ENCODE measurements at places on chromosomes 13 and 19.

DNA sequence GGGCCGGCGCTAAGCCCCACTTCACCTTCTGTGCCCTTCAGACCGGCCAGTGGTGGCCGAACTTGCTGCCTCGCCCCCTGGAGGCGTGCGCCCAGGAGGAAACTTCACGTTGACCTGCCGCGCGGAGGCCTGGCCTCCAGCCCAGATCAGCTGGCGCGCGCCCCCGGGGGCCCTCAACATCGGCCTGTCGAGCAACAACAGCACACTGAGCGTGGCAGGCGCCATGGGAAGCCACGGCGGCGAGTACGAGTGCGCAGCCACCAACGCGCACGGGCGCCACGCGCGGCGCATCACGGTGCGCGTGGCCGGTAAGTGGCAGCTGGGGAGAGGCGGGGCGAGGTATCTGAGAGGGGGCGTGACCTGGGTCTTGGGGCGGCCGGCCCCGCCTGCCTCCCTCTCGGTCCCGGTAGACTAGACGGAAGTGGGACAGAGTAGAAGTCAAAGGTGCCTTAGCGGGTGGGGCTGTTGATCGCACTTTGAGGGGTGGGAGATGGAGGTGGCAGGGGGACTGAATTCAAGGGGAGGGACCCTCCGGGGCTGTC is 5.6 kb downstream of the ICAM5 start:
- DNase-seq, result no peak

DNA sequence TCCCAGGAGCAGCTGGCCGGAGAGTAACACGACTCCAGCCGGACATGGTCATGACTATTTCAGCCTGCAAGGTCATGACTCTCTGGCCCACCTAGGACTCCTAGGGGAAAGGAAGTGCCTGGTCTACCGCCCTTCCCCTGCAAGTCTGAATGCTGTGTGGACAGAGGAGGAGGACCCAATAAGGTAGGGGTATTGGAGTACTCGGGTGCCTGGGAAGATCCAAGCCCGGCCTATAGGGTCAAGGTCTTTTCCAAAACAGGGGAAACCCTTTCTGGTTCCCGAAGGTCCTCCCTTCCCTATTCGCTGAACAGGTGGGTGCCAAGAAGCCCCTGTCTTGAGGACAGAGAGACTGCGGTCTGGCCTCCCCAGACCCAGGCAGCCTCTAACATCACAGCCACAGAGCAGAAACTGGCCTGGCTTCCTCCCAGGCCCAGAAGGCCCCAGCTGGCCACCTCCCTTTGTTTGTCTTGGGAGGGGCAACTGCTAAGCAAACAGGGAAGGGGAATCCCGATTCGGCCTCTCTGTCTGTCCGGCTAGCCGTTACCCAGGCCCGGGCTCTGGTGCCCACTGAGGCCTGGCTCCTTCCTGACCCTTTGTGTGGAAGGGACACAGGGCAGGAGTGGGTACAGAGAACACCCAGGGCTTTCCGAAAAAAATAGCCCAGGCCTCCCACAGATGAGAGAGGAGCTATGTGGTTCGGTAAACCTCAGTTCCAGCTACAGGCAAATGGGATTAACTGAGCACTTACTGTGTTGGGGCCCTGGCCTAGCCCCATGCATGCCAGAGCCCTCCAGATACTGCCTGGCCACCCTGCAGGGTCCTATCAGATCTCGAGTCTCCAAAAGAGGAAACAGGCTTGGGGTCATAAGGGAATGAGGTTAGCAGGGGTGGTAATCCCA is 5.2 kb upstream of the GRAMD1A start:
- DNase-seq, result no peak

DNA sequence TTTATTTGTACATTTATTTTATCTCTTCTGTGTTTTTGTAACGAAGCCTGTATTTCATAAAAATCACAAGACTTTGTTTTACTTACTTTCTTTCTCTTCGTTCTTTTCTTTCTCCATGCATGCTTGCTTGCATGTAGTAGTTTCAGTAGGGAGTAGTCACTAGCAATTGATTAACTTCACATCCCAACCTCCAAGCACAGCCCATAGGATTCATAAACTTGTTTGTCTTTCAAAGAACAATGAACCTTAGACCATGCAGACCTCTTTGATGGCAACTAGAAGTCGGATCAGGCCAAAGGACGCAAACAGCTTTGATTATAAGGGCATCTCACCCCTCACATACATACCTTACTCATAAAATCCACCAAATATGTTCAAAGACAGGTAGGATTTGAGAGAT is 3.1 kb upstream of the PRR20A start:
- DNase-seq, result no peak

DNA sequence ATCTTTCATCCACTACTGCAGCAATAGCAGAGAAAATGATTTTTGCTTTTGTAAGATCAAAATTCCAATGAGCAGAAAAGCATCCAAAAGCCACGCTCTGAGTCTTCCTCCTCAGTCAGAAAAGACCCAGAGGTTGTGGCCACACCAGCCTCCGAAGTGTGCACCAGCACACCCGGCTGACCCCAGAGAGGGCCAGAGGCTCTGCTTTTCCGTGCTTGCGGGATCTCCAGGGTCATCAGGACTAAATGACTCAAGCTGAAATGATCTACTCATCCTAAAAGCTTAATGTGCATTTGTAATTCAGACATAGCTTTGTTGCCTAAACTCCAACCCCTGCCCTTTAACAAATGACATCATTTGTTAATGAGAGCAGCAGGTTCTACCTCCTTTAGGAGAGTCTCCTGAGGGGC is 16.5 kb downstream of the RXFP2 start:
- DNase-seq, result no peak

DNA sequence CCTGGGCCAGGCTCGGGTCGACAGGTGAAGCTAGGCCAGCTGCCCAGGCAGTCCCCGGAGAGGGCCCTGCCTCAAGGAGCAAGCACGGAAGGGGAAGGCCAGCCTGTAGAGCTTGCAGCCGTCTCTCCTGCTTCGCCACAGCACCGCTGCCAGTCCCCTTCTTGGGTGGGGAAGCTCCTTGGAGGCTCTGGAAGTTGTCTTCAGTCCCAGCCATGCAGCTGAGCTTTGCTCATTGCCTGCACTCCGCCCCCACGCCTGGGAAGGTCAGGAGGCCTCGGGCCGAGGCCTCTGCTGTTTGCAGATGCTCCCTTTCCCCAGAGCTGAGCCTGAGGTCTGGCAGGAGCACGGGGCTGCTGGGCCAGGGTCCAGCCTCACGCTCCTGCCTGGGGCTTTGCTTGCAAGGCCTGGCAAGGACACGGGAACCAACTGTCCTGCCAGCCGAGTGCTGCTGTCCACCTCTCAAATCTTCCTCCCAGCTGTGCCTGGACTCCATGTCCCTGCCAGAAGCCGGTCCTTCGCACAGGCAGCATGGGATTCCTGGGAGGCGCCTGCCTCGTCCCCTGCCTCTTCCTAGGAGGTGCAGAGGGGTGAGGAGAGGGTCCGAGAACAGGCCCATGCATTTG is 13.3 kb downstream of the PLEKHF1 start:
- no peak for DNase-seq

DNA sequence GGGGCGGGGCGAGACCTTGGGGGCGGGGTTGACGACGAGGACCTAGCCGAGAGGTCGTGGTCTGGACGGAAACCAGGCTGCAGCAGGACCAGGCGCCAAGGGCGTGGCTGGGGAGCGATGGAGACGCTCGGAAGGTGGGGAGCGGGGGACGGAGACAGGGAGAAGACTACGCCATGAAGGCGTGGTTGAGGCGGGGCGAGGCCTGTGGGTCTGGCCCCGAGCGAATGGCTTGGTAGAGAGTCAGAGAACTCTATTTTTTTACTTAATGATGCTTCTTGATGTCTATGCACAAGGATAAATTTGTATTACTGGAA is 674 bp upstream of the FBXL12 start:
- DNase-seq, result no peak

DNA sequence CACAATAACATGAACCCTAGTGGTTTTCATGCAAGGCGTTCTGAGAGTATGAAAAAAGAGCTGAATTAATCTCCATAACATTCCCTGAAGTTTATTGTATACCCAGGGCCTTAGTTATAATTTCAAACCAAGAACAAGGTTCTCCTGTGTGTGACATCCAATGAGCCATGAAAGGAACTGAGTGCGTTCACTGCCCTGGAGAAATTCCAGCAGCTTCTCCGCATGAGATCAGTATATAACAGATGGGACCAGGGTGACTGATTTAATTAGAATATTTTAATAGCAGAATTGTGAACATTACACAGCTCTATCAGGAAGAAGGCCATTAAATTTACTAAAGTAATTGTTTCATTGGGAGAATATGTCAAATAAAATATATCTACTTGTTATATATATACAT is 1190.5 kb upstream of the SLC10A2 start:
- DNase-seq, result no peak

DNA sequence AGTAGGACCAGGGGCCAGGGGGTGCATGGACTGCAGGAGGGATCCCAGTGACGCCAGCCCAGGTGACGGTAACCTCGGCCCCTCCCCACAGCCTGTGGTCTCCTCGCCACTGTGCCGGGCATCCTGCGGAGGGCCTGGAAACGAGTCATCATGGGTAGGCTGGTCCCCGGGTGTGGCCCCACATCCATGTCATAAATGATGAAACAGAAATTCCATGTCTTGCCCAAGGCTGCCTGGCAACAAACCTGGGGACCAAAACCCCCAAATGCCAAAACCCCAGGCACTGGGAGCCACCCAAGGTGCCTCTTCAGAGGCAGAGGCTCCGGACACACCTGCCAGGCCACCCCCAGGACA is 20.9 kb downstream of the MAP2K2 start:
- no peak for DNase-seq

DNA sequence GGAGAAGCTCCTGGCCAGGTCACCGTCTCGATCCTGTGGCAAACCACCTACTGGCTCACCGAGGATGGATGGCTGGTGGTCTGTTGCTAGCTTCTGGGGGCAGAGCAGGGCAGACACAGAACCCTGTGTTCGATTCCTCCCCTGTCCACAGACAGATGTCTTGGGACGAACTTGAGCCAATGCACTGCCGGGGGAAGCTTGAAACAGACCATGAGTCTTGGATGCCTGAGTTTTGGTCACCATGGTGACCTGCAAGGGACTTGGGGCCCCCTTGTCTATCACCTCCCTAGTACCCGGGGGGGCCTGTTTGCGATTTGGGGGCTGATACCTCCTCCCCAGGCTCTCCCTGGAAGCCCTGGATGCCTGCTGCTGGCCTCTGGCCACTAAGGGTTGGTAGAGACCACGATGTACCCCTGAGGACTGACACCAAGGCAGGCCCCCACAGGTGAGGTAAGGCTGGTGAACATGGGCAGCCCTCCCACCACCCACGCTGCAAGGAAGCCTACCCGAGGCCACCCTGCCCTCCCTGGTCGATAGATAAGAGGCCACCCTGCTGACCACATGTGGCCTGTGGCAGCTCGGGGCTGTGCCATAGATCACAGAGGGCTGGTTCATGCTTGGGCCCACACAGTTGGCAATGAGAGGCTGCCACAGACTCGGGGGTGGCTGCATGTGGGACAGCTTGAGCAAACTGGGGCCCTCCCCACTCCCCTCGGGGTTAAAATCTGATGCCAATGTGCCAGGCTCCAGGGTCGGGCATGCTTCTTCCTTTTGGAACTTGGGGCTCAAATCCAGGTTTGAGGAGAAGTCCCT is 10.7 kb downstream of the IQCN start:
- DNase-seq, result no peak

GRCh38 chr19:13850910-13851733 is 25.8 kb upstream of the NANOS3 start:
- DNase-seq, result no peak

DNA sequence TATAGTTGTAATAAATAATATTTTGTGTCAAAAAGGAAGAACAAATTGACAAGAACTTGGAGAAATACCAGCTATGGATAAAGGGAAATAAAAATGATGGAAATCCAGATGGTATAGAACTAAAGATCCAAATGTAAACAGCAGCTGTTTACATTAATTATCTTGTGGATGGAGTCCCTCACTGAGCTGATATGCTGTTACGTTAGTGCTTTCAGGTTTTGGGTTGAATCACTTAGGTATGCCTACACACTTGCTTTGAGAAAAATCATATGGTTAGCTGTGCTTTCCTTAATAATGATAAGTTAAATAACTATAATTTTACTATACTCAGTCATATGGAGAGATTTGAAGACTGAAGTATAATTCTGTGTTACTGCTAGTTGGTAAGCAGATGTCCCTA is 27.7 kb downstream of the WASF3 start:
- no peak for DNase-seq

- DNase-seq, result no peak
These were observed 15.4 kb downstream of the FCHO1 start for GRCh38 chr19:17766543-17767131.

- DNase-seq, result no peak
These were observed 871.7 kb downstream of the DACH1 start for GRCh38 chr13:70995338-70995737.

DNA sequence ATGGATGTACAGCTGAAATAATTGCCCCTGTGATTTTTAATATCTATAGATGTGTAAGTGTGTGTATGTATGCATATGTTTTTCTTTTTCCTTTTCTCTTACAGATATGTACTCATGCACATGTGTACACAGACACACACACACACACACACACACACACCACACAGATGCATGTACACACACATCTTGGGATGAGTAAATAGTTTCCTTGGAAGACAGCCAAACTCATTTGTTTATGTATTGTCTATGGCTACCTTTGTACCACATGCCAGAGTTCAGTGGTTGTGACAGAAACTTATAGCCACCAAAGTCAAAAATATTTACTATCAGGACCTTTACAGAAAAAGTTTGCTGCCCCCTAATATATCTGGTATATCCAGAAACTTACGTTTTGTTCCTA is 192.6 kb downstream of the MAB21L1 start:
- DNase-seq, result no peak

- no peak for DNase-seq
These were observed 51.1 kb downstream of the GARRE1 start for GRCh38 chr19:34305221-34306083.

GRCh38 chr13:57270493-57270892 is 103.5 kb downstream of the PRR20E start:
- DNase-seq, result no peak

GRCh38 chr19:4068047-4068966 is 1.6 kb upstream of the ZBTB7A start:
- DNase-seq, result no peak

DNA sequence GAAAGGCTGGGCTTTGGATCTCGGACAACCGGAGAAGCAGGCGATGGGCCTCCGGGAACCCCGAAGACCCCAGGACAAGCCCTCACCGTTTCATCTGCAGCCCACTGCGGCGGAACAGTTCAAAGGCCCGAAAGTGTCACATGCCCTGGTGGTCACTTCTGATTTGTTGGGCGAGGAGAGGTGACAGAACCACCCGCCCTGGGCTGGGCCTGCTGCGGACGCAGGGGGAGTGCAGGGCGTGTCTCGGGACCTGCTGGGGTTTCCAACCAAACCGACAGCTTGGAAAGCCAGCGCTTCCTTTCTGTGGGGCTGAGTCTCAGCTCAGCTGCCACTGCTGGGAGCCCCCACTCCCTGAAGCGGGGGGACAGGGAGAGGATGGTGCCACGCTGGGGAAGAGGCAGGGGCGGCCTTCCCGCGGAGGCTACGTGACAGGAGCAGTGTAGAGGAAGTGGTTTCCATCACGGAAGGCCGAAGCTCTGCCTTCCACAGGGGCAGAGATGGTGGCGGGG is 22.8 kb upstream of the ZBTB7A start:
- DNase-seq, result no peak

All from GM18507 (cell line).